Astrocyte (in vitro differentiated cells and primary cell): ENCODE measurements at places on chromosomes 2 and 18.

DNA sequence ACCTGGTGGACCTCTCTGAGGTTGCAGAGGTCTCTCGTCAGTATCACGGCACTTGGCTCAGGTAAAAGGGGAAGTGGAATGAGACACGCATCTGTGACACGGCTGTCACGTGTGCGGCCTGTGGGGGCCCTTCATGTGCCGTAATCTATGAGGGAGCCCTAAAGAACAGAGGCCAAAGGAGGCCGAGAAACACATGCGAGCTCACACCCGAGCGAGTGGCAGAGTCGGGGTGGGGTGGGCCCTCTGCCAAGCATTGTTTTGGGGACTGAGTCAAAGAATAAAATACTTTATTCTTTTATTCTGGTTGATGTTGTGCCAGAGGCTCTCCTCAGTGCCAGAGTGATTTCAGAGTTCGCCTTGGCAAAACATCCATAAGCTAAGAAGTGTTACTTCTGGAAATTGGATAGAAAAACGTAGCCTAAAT lies 43.3 kb downstream of the PLB1 start:
- no peak for DNase-seq

GRCh38 chr2:157899125-157899839 lies 23.2 kb upstream of the ACVR1 start:
- no peak for DNase-seq

DNA sequence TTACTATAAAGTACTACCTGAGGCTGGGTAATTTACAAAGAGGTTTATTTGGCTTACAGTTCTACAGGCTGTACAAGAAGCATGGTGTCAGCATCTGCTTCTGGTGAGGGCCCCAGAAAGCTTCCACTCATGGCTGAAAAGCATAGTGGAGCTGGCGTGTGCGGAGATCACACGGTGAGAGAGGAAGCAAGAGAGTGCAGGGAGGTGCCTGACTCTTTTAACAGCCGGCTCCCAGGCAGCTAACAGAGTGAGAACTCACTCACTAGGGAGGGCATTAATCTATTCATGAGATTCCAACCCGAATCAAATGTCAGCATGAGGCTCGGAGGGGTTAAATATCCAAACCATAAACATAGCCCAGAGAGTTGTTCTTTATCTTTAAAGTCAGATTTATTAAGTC lies 117.3 kb downstream of the LDLRAD4 start:
- no peak for DNase-seq

DNA sequence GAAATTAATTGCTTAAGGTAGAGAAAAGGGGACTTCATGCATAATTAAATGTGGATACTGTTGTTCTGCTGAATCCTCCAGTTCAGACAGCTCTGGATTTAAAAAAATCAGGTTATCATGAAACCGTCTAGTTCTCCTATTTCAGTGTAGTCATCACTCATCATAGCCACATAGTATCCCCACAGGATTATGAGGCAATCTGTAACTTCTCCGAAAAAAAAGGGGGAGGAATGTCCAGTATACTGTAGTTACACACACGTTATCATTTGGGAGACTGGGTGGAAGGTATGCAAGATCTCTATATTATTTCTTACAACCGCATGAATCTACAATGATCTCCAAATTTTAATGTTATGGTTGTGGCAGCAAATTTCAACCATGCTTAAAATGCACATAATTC lies 114.0 kb downstream of the HIBCH start:
- DNase-seq, result peak; percentile 15

DNA sequence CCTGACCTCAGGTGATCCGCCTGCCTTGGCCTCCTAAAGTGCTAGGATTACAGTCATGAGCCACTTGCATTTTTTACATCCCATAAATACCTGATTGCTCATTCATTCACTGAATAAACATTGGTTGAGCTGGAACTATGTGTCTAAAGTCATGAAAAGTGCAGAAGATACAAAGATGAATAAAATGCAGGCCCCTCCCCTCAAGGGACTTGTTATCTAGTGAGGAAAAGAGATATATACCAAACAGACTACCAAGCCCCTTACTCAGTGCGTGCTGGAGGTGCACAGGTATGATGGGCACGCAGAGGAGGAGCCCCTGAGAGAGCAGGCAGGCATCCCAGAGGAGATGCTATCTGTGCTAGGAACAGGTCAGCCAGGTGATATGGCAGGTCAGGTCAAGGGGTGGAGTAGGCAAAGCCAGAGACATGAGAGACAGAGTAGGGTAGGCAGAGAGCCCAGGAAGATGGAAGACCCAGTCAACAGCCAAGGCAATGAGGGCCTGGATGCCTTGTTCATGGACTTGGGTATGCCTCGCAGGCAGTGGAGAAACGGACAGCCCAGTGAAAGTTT lies 7.7 kb downstream of the FHL2 start:
- peak; percentile 87 for DNase-seq

DNA sequence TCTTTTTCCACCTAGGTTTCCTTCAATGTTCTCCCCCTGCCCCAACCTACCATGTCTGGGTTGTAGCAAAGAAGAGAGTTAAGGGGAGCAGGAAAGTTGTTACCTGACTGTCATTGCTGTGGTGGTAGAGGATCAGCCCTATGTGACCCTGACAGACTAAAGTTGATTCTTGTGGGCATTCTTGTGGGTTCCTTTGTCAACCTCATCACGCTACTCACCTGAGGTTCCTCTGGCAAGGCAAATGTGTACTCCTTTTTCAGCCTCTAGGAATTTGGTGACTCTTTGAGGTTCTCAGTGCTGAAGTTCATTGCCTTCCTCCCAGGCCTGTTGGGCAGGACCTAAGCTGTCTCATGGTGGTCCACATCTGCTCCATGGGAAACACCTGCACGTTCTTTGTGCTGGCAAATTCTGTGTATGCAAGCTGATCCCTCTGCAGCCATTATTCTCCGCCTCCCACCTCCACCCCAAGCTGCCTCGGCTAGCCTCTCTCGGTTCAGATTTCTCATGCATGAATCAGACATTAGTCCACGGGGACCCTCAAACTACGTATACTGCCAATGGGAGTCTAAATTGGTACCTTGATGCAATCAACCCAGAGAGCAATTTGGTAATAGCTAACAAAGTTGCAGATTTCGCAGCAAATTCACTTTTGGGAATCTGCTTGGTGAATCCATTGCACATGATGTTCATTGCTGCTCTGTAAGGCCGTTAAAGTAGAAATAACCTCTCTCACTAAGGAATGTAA lies 1.5 kb upstream of the GMCL1 start:
- peak; percentile 8 for DNase-seq

DNA sequence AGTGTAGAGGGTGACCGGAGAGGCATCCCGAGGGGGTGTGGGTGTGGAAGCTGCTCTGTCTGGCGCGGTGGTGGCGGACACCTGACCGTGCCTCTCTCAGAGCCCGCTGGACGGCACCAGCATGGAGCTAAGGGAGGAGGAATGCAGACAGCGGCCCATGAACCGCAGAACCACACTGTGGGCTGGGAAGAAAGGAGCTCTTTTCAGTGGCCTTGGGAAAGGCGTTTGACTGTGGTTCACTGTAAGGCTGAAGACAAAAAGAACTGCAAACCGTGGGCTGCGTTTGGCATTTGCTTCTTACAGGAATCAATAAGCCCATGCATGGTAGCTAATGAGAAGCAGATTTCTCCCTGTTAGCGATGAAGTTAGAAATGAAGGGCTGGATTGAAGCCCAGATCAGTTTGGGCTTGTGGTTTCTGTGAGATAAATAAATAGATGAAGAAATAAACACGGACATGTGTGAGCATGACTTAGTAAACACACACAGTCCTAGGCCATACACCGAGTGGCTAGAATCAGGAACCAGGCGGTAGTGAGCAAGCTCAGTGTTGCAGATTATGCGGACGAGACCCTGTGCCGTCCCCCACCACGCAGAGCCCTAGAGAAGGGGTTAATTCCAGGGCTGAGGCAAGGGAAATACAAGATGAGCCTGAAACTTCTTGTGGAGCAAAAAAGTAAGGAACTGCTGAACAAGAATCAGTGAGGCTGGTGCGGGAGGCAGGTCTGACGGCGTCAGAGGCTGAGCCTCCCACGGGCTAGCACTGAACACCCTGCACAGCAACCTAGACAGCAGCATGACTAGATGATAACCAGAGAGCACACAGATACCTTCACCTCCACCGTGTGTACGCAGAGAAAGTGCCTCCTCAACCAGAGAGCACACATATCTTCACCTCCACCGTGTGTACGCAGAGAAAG lies 29.3 kb upstream of the NFATC1 start:
- DNase-seq, result peak; percentile 96

- no peak for DNase-seq
Observed at GRCh38 chr2:101874069-101874468, 117.7 kb upstream of the IL1R2 start.

GRCh38 chr2:158922601-158923000 lies 45.8 kb upstream of the TANC1 start:
- DNase-seq, result no peak

DNA sequence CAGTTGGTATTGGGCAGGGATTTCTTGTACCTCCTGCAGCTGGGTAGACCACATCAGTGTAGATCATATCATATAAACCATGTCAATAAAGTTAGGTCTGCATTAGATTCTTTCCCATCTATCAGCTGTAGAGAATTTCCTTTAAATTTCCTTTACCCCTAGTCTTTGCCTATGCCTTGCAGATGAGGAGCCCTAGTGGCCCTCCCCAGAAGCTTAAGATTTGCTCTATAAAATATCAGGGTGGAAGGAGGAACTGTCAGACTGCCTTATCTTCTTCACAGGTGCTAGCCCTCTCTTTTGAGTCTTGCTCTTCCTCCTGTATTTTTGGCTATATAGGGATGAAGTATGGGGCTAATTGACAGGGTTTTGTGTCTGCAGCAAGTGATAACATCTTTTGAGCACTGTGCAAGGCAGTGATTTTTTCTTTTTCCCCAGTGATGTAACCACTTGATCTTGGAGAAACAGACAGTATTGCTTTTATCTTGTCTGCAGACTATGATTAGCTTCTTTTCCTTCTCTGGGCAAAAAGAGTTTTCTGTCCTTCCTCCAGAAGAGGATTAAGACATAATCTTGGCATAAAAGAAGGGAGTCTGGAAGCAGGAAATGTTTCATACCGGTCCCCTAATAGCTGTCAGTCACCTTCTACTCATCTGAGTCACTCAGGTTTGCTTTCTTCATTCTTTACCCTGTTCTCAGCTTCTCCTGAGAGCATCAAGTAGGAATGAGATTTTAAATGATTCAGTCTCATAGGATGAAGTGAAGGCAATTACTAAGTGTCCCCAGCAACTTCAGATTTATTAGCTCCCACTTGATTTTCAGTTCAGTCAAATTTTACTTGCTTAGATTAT lies 286.4 kb downstream of the CDH19 start:
- no peak for DNase-seq

DNA sequence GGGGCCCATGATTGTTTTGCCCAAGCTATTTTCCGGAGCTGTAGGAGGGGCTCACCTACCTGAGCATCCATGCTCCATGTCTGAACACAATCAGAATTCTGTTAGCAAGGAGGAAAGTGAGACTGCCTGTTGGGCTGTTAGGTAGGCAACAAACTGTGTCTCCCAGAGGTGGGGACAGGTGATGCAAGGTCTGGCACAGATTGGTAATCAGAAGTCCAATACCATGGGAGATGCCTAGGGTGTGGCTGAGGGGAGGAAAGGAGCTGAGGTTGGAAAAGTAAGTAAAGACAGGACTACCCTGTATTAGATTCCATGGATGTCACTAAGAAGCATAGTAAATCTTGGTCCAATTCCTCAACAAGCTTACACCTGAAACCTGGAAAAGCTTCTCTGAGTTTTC lies 3.0 kb downstream of the LYPD6B start:
- no peak for DNase-seq

GRCh38 chr2:174693344-174693743 lies 70.9 kb downstream of the CHRNA1 start:
- no peak for DNase-seq

GRCh38 chr2:174957050-174957449 lies 48.1 kb downstream of the CHN1 start:
- DNase-seq, result peak; percentile 53

GRCh38 chr2:27152102-27152795 lies 3.4 kb downstream of the TCF23 start:
- no peak for DNase-seq

DNA sequence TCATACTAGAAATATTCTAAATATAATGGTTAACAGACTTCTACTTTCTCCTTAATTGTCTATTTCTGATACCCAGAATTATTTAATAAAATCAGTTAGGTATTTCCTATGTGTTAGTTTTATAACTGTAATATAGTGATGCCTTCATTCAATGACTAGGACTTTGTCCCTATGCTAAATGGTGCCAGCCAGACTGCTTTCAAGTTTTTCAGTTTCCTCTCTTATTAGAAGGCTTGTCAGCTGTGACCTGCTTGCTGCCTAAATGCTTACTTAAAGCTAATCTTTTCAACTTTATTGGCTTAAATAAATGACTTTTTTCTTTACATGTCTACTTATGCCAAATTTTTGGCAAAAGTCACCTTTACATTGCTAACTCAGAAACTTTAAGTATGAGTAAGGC lies 30.7 kb downstream of the BAZ2B start:
- DNase-seq, result no peak

GRCh38 chr18:30652387-30652786 lies 390.2 kb downstream of the DSC3 start:
- no peak for DNase-seq

GRCh38 chr2:106960683-106961161 lies 74.8 kb upstream of the ST6GAL2 start:
- peak; percentile 53 for DNase-seq

DNA sequence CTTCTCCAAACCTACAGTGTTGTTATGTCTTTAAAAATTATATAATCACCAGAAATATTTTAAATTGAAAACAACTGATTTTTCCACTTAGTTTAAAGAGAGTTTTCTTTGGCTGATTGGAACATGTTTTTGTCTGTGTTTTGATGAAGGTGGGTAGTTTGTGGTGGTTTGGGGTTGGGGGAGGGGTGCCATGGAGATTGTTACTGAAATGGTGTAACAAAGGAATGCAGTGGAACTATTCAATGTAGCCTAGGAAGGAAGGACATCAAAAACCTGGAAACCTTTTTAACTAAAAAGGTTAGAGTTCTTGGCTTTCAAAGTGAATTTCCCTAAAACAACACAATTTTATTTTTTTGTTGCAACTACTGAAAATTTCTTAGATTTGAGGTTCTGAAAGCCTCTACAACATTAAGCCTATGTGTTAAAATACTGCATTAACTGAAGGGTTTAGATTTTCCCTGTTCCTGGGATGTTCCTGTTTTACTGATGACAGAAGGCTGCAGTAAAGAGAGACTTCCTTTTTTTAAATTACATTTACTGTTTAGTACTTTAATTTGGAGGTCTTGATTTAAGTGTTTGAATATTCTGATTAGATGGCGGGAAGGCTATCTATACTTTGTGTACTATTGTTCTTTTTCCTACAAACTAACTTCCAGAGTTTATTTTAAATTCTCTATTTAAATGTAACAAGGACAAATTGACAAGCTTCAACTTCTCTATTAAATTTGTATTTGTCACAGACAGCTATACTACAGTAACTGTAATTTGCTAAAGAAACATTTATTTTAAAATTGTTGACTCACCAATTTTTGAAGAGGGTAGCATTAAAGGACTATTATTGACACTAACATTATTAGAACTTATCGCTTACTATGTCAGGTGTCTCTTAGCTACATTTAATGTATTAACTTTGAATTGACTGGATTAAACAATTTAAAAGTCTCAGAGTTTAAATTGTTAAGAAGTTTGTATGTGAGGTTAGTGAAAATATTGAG lies 87.7 kb downstream of the LIMS1 start:
- DNase-seq, result no peak
